H1 (cell line): ENCODE measurements at places on chromosomes 2 and 18.

DNA sequence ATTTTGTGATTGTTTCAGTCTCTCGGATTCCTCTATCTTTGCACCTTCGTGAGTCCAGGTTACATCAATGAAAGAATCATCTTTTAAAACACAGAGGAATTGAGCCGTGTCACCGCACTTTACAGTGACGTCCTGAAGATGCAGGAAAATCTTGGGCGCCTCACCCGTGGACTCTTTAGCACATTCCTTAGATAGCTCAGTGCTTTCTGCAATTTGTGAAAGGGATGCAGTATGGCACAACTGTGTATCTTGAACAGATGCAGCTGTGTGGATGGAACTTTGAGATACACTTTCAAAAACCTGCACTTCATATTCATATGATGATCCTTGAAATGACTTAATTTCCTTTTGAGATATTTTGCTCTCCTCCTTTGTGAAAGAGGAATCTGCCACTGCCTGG, 50.9 kb downstream of the TTN start:
- DNase-seq: no peak

DNA sequence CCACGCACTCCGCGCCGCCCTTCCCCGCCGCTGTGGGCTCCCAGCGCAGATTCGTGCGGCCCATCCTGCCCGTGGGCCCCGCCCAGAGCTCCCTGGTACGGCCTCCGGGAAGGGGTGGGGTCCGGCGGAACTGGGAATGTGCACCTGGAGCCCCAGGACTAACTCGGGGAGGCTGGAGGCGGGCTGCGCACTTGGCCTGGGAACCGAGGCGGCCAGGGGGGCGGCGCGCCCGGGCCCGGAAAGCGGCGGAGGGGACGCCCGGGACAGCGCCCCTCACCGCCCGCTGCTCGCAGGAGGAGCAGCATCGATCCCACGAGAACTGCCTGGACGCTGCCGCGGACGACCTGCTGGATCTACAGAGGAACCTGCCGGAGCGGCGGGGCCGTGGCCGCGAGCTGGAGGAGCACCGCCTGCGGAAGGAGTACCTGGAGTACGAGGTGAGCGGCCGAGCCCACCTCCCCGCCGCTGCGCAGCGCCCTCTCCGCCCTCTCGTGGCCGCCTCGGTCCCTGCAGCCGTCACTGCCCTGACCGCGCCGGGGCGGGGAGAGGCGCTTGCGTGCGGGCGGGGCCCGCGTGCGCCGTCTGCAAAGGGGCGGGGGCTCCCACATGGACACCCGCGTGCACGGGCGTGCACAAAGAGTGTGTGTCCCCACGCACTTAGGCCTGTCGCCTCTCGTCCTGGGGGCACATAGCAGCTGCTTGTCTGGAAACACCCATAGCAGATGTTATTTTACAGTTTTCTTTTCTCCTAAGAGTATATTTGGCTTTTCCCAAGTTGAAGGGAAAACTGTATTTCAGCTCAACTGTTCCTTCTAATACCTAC, 25.2 kb downstream of the PSD4 start:
- peak; percentile 95 for DNase-seq

GRCh38 chr2:100522430-100522829, 40.4 kb upstream of the PDCL3 start:
- no peak for DNase-seq

- DNase-seq: no peak
Measured at GRCh38 chr2:233446121-233446520, 91.8 kb downstream of the DGKD start.

GRCh38 chr18:44882163-44882868, 201.6 kb downstream of the SETBP1 start:
- DNase-seq: no peak

GRCh38 chr2:85741211-85741832, 12.5 kb upstream of the ATOH8 start:
- DNase-seq: no peak

- DNase-seq: no peak
Measured at GRCh38 chr2:123770996-123771720, 253.9 kb upstream of the CNTNAP5 start.

GRCh38 chr2:171185941-171186340, 25.2 kb upstream of the TLK1 start:
- DNase-seq: no peak

GRCh38 chr2:236536727-236537398, 32.8 kb upstream of the ACKR3 start:
- no peak for DNase-seq

DNA sequence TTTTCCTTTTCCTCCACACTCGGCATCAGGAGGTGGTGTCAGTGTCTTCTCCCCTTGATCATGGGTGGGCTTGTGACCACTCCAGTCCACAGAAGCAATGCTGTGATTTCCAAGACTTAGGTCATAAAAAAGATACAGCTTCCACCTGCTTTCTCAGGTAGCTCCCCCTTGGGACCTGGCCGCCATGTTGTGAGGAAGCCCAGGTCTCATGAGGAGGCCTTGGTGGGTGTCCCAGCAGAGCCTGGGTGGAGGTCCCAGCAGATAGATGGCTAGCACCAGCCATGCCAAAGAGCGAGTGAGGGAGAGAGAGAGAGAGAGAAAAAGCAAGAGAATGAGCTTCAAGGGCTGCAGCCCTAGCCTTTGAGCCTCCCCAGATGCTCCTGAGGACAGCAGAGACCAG, 16.0 kb downstream of the SLC66A2 start:
- no peak for DNase-seq
